ENCODE measurements at places on chromosomes 2 and 18. TPM values are rescaled to one million over a fixed set of nuclear protein-coding genes. Genes with fewer than 3 reads are reported as not detected.

Gene GREB1
- total RNA-seq, result 0.55 TPM

Gene CFC1
- not detected for total RNA-seq

Gene SDC1
- 0.13 TPM for total RNA-seq

GRCh38 chr2:192146069-192147015 lies 48.4 kb downstream of the TMEFF2 start:
- no peaks in the 10 kb centered on the region for H3K36me3 ChIP-seq
- H3K27ac ChIP-seq, result no peak overlapping the region
- no peak for DNase-seq

- H3K4me3 ChIP-seq, result no peak overlapping the region
- no peak for DNase-seq
- no peaks in the 10 kb centered on the region for H3K4me1 ChIP-seq
- no peak overlapping the region for H3K27ac ChIP-seq
- no peaks in the 10 kb centered on the region for H3K27me3 ChIP-seq
Observed at GRCh38 chr2:173568054-173568453, 213.4 kb downstream of the CDCA7 start.

DNA sequence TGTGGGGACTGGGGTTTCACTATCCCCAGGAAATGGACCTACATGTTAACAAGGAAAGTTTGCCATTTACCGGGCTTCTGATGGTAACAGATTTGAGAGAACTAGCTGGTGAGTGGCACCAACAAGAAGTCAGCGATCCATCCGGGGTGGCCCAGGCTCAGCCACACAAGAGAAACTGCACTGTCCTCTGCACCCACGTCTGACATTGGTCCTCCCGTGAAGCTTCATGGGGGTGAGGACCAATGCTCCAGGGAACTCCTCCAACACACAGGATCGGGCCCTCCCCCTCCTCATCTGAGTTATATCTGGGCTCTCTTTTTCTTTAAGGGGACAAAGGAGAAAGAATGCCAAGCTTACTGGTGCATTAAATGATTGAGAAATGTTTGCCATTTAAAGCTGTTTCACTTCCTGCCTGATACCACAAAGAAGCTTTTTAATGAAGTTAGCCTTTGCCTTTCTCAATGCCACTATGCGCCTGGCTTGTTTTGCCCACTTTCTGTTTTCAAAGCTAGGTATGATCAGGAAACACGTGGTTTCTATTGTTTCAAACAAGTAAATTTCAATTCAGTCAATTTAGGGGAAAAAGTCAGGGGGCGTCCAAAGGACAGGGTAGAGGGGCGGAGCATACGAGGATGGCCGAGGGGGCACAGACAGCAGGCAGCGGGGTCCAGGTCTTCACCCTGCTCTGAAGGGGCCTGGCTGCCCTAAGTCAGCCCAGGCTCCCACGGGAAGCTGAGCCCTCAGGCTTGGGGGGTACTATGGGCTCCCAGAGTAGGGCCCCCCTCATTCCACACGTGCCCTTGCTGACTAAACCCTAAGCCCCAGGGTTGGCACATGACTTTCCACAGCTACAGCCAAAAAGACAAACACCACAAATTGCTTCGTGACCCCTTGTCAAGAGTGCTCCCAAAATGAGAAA lies 204.0 kb upstream of the ID2 start:
- peaks cover 54% of the 10 kb centered on the region for H3K4me1 ChIP-seq
- H3K36me3 ChIP-seq, result no peaks in the 10 kb centered on the region
- H3K27ac ChIP-seq, result peak overlapping the region; percentile 27
- DNase-seq, result no peak

DNA sequence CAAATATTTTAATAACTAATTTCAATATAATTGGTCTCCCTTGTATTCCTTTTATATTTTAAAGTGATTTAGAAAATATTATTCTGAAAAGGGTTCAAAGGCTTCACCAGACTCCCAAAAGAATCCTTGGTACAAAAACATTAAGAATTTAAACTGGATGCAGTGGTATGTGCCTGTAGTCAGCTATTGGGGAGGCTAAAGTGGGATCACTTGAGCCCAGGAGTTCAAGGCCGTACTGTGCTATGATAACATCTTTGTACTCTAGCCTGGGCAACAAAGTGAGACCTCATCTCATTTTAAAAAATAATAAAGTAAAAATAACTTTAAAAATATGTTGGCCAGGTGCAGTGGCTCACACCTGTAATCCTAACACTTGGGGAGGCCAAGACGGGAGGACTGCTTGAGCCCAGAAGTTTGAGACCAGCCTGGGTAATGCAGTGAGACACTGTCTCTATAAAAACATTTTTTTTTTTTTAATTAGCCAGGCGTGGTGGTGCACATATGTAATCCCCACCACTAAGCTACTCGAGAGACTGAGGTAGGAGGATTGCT lies 14.7 kb downstream of the NCL start:
- no peaks in the 10 kb centered on the region for H3K27me3 ChIP-seq
- H3K27ac ChIP-seq, result no peak overlapping the region

Measured in CD8-positive, alpha-beta memory T cell (primary cell).